Ovary (tissue), 10 donors: ENCODE measurements at places on chromosomes 2 and 18. TPM values are rescaled to one million over a fixed set of nuclear protein-coding genes. Genes with fewer than 3 reads are reported as not detected.

- no peak for DNase-seq
- H3K36me3 ChIP-seq, result no peaks in the 10 kb centered on the region
- H3K4me3 ChIP-seq, result no peak overlapping the region
- no peaks in the 10 kb centered on the region for H3K4me1 ChIP-seq
- no peak overlapping the region for H3K27ac ChIP-seq
- H3K27me3 ChIP-seq, result no peaks in the 10 kb centered on the region
Measured at GRCh38 chr2:29272311-29272710, 157.1 kb downstream of the CLIP4 start.

GRCh38 chr2:39128919-39129391 lies 8.1 kb upstream of the SOS1 start:
- peaks cover 3% of the 10 kb centered on the region for H3K4me1 ChIP-seq
- no peaks in the 10 kb centered on the region for H3K27me3 ChIP-seq
- no peak for DNase-seq
- H3K4me3 ChIP-seq, result no peak overlapping the region

The LONRF2 gene
- polyA plus RNA-seq, result 4.7 TPM

The PSTPIP2 gene
- 22.3 TPM for polyA plus RNA-seq

The PAIP2B gene
- 8.9 TPM for polyA plus RNA-seq

The KCNS3 gene
- 1.8 TPM for polyA plus RNA-seq

DNA sequence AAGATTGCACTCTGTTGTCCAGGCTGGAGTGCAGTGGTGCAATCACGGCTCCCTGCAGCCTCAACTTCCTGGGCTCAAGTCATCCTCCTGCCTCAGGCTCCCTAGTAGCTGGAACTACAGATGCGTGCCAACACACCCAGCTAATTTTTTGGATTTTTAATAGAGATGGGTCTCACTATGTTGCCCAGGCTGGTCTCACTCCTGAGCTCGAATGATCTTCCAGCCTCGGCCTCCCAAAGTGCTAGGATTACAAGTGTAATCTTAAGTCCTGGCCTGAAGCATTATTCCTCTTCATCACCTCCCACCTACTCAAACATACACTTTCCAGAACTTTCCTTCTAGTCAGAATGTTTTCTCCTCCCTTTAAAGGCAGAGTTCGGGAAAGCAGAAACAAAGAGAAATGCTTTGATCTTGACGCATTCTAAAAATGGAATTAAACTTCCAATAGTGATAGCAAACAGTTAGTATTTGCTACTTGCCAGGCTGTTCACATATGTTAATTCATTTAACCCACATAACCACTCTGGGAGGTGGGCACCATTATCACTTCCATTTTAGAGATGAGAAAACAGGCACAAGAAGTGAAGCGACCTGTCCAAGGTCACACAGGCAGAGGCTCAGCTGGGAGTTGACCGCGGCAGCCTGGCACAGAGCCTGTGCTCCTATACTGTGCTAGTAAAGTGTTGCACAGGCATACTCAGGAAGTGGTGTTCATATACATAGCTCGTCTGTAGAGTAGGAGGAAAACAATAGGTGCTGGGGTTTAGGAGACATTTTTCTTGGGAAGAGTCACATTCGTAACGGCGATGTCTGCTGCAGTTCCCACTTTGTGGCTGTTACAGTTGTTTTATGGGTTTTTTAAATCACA lies 24.6 kb downstream of the TEX44 start:
- no peaks in the 10 kb centered on the region for H3K27me3 ChIP-seq
- H3K27ac ChIP-seq, result no peak overlapping the region
- no peaks in the 10 kb centered on the region for H3K36me3 ChIP-seq
- no peak overlapping the region for H3K4me3 ChIP-seq
- DNase-seq, result no peak

DNA sequence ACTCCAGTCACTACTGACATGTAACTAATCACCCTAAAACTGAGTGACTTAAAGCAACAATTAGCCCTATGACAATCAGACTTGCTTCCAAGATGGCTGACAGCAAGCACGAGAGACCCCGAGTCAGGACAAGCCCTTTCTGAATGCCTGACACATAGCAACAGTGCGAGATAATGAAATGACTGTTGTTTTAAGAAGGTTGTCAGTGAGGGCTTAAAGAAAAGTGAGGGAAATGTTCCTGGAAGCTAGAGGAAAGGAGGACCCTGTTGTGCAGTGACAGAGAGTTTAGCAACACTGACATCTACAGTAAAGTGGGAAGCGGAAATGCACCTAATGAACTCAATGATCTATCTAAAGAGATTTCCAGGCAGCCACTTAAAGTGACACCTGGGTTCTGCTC lies 163.1 kb downstream of the STK39 start:
- H3K27ac ChIP-seq, result no peak overlapping the region
- no peak overlapping the region for H3K4me3 ChIP-seq
- no peaks in the 10 kb centered on the region for H3K36me3 ChIP-seq
- H3K4me1 ChIP-seq, result no peaks in the 10 kb centered on the region
- no peak for DNase-seq

- no peak overlapping the region for H3K27ac ChIP-seq
- H3K4me3 ChIP-seq, result no peak overlapping the region
- no peaks in the 10 kb centered on the region for H3K4me1 ChIP-seq
- no peak for DNase-seq
- H3K36me3 ChIP-seq, result no peaks in the 10 kb centered on the region
- no peaks in the 10 kb centered on the region for H3K27me3 ChIP-seq
Measured at GRCh38 chr2:10188211-10188610, 65.7 kb downstream of the RRM2 start.

The CCDC142 gene
- polyA plus RNA-seq, result 8.7 TPM

The AQP12A gene
- polyA plus RNA-seq, result not detected

The OSBPL1A gene
- 30.2 TPM for polyA plus RNA-seq

The FLACC1 gene
- 0.30 TPM for polyA plus RNA-seq

DNA sequence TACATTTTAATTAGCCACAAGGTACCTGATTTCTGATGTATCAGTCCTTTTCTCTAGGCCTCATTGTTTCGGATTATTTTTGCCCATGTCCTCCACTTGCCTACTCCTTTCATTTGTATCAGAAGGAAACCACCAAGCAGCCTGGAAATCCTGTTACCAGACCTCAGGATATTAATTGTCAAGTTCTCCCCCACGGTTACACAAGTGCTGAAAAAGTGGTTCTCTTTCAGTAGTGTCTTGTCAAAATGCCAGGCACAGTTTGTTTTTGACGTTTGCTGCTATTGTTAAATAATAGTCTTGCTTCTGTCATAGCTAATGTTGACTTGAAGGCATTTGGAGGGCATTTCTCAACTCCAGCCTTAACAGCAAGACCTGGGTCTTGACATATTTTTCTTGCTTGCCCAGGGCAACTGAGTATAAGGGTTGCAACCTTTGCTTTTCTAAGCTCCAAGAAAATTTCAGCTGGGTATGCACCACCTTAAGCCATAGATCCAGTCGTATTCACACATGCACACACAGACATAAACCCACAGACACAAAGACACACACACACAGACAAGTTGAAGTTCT lies 31.0 kb downstream of the INSIG2 start:
- H3K27me3 ChIP-seq, result no peaks in the 10 kb centered on the region
- peaks cover 2% of the 10 kb centered on the region for H3K4me1 ChIP-seq
- no peak overlapping the region for H3K27ac ChIP-seq

GRCh38 chr18:11308499-11308898 lies 159.1 kb upstream of the PIEZO2 start:
- no peak overlapping the region for H3K4me3 ChIP-seq
- H3K27me3 ChIP-seq, result no peaks in the 10 kb centered on the region
- DNase-seq, result no peak
- no peaks in the 10 kb centered on the region for H3K4me1 ChIP-seq

DNA sequence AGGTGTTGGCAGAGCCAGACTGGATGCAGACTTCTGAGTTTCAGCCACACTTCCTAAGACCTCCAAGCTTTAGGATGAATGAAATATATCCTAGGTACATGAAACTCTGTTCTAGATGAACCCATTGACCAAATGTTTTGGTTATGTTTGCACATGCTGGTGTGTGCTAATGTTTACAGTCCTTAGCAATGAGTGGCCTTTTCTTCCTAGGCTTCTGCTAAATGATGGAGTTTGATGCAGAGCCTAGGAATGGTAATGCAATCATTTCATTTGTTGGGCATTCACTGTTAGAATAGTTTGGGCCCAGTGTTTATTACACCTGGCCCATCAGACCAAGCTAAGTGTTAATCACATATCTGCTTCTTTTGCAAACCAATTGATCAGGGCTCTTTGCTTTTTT lies 464.7 kb downstream of the MEIS1 start:
- no peak overlapping the region for H3K27ac ChIP-seq
- H3K4me3 ChIP-seq, result no peak overlapping the region
- no peak for DNase-seq
- H3K4me1 ChIP-seq, result peaks cover 3% of the 10 kb centered on the region

- no peak for DNase-seq
- no peaks in the 10 kb centered on the region for H3K27me3 ChIP-seq
Measured at GRCh38 chr2:132943829-132944228, 273.8 kb upstream of the LYPD1 start.

DNA sequence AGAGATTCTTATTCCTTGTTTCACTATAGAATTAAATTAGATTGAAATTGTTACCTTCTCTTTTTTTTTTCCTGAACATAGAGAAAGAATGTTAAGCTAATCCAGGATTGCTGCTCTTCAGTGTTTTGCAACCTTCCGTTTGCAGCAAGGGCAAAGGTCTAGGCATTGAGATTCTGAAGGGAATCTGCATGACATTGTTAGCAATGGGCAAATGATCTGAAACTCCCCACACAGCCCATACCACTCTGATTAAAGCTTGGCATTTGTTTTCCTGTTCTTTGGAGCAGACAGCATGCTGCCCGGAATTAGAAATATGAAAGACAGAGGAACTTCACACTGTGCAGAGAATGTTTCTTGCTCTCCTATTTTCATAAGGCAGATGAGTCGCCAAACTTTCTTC lies 551.8 kb downstream of the SOCS6 start:
- no peak overlapping the region for H3K27ac ChIP-seq
- no peaks in the 10 kb centered on the region for H3K36me3 ChIP-seq
- no peaks in the 10 kb centered on the region for H3K27me3 ChIP-seq
- no peaks in the 10 kb centered on the region for H3K4me1 ChIP-seq
- DNase-seq, result no peak
- H3K4me3 ChIP-seq, result no peak overlapping the region

The CERS6 gene
- 11.5 TPM for polyA plus RNA-seq

DNA sequence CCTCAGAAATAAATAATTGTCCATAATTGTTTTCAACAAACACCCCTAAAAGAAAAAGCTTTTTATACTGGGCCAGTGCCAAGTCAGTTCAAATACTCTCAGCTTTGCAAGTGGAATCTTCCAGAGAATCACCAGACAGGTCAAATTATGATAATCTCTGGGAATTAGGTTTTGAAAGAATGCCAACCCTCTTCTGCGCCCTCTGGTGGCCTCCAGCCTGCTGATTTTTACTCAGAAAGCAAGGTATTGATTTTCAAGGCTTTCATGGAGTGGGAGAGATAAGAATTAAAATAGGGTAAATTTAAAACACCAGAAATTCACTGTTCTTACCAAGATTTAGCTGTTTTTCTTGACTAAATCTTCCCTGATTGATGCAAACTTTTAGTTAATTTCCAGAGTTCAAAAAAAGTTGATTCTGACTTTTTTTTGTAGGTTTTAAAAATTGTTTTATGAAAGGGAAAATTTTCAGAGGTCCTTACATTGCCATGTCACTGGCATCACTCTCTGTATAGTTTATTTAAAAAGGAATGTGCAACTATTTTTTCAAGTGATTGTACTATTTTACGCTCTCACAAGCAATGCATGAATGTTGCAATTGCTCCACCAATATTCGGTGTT lies 282.9 kb upstream of the TNP1 start:
- no peak for DNase-seq
- H3K4me3 ChIP-seq, result no peak overlapping the region
- no peaks in the 10 kb centered on the region for H3K27me3 ChIP-seq
- no peak overlapping the region for H3K27ac ChIP-seq

DNA sequence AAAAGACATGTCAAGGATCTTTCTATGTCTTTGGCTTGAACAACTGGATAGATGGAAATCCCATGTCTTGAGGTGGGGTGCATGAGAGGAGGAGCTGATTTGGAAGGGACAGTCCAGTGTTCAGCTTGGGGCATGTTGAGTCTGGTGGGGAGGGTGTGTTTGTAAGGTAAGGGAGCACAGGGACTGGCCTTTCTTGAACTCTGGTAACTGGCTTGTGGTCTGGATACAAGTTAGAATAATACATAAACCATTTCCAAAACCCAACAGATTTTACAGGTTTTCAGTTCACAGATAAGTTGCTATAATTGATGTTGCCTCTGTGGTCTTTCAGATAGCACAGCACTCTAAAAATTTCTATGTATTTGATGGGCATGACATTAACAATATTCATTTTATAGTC lies 24.2 kb downstream of the RHBDD1 start:
- H3K27me3 ChIP-seq, result no peaks in the 10 kb centered on the region
- no peaks in the 10 kb centered on the region for H3K4me1 ChIP-seq
- H3K27ac ChIP-seq, result no peak overlapping the region
- DNase-seq, result no peak
- no peaks in the 10 kb centered on the region for H3K36me3 ChIP-seq

- no peaks in the 10 kb centered on the region for H3K36me3 ChIP-seq
- peaks cover 2% of the 10 kb centered on the region for H3K4me1 ChIP-seq
- no peak overlapping the region for H3K4me3 ChIP-seq
- H3K27me3 ChIP-seq, result no peaks in the 10 kb centered on the region
- no peak overlapping the region for H3K27ac ChIP-seq
- DNase-seq, result peak; percentile 12
Measured at GRCh38 chr2:10223932-10224720, 78.6 kb upstream of the HPCAL1 start.

DNA sequence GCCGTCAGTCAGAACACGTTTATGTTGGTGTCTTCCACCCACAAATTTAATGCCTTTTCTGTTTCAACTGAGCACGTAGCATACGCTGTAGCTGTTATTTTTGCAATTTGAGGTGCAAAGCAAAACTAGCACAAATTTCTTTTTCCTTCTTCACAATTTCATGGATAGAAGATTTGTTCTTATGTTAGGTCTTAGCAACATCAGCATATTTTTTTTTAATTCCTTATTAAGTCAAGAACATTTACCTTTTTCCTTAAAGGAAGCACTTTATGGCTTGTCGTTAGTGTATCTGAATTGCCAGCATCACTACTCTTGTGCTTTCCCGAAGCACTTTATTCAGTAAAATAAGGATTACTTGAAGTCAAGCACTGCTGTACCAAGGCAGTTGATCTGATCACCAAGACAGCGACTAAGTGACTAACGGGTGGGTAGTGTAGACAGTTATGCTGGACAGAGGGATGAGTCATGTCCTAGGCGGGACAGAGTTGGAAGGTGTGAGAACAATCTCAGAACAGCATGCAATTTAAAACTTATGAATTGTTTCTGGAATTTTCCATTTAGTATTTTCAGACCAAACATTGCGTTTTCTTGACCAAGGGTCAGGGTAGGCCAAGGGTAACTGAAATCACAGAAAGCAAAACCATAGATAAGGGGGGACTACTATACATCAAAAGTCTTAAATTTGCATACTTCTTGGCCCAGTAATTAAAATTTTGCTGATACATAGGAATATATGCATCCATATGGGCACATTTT lies 13.3 kb downstream of the BABAM2 start:
- H3K4me3 ChIP-seq, result no peak overlapping the region
- DNase-seq, result no peak
- H3K27me3 ChIP-seq, result no peaks in the 10 kb centered on the region
- H3K4me1 ChIP-seq, result peaks cover 2% of the 10 kb centered on the region
- H3K27ac ChIP-seq, result no peak overlapping the region
